ENCODE measurements at places on chromosomes 5 and 9. TPM values are rescaled to one million over a fixed set of nuclear protein-coding genes. Genes with fewer than 3 reads are reported as not detected.

The ACSL6 gene
- total RNA-seq, result not detected

The FLT4 gene
- 1.9 TPM for total RNA-seq

The ATP10B gene
- not detected for total RNA-seq

The PCDHGA5 gene
- total RNA-seq, result 1.3 TPM

The CCL27 gene
- not detected for total RNA-seq

The ZDHHC21 gene
- total RNA-seq, result 3.5 TPM

The ZNF883 gene
- total RNA-seq, result 2.7 TPM

The TRPM3 gene
- 0.13 TPM for total RNA-seq

The PFN3 gene
- total RNA-seq, result not detected

The OR1J2 gene
- not detected for total RNA-seq

The LCN2 gene
- total RNA-seq, result 1.8 TPM

The CKMT2 gene
- 1.6 TPM for total RNA-seq

The LAMC3 gene
- 3.7 TPM for total RNA-seq

The NSA2 gene
- total RNA-seq, result 231 TPM

The PIK3R1 gene
- total RNA-seq, result 6.7 TPM

The GPR151 gene
- total RNA-seq, result not detected

The GCNT4 gene
- 0.32 TPM for total RNA-seq

The ZNG1E gene
- total RNA-seq, result 12.8 TPM

The RGP1 gene
- total RNA-seq, result 14.9 TPM

The SPAG8 gene
- 0.48 TPM for total RNA-seq

The IFNA21 gene
- not detected for total RNA-seq

The IFNK gene
- not detected for total RNA-seq

The GNPDA1 gene
- 31.3 TPM for total RNA-seq

The SLC36A3 gene
- not detected for total RNA-seq

Data from epithelial cell of alveolus of lung (primary cell).